DMS 273 treated with DMSO at 0.1 percent for 48 hours (cell line): ENCODE measurements at places on chromosomes 3 and 15.

DNA sequence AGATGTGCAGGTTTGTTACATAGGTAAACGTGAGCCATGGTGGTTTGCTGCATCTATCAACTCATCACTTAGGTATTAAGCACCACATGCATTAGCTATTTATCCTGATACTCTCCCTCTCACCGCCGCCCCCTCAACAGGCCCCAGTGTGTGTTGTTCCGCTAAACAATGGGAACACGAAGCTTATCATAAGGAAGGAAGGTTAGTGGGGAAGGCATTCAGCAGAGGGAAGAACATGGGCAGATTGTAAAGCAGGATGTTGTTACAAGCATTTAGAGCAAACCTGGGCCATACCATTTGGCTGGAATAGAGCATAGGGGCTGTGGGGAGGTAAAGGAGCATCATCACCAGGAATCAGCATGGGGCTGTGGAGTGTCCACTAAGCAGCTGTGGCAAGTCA is 111.8 kb downstream of the SSR3 start:
- DNase-seq = no peak

- no peak for DNase-seq
Measured at GRCh38 chr3:102605153-102605552, 170.3 kb downstream of the ZPLD1 start.

DNA sequence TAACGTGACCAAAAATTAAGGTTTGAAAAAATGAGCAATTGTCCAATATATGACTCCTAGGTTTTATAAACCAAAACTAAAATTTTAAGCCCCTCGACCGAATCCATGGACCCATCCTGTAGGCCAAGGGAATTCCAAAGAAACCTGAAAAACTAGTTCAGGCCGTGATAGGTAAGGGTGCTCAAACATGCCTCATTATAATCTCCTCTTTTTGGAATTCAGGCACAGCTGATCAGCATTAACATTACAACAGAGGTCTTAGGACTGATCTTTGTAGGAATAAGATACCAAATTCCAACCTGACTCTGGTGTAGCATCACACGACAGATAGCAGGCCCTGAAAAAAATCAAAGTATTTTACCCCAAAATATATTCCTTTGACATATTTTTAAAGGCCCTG is 155.7 kb downstream of the NEK10 start:
- DNase-seq = no peak

DNA sequence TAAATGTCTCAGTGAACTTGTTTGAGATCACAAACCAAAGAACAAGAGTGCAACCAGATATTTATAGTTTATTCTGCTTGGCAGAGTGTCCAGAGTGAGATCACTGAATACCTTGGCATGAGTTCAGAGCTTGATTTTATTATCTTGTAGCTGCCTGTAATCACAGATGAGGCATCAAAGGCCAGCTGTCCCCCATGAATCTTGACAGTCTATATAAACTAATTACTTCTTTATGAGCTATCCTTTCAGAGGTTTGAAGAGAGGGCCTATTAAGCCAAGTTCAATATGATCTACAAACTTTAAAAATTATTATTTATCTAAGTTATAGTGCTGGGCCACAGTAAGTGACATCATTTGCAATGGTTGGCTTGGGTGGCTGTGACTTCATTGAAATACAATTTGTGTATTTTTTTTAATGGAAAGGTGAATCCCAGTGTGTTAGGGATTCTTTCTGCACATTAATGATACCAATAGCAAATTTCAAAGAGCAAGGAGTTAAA is 251.5 kb downstream of the CLSTN2 start:
- peak; percentile 97 for DNase-seq

- no peak for DNase-seq
Measured at GRCh38 chr3:183513046-183513706, 42.3 kb downstream of the KLHL6 start.
